Small intestine (tissue), 16 donors: ENCODE measurements at places on chromosomes 13 and 19. TPM values are rescaled to one million over a fixed set of nuclear protein-coding genes. Genes with fewer than 3 reads are reported as not detected.

Gene ZIC2
- polyA plus RNA-seq, result not detected

Gene NCR1
- 0.16 TPM for polyA plus RNA-seq

Gene WTIP
- 3.8 TPM for polyA plus RNA-seq

Gene SYCN
- polyA plus RNA-seq, result not detected

Gene FUT3
- 50.1 TPM for polyA plus RNA-seq

Gene C5AR1
- 8.6 TPM for polyA plus RNA-seq

- H3K4me1 ChIP-seq, result no peaks in the 10 kb centered on the region
- no peak for DNase-seq
- H3K27me3 ChIP-seq, result no peaks in the 10 kb centered on the region
- no peak overlapping the region for H3K27ac ChIP-seq
- no peaks in the 10 kb centered on the region for H3K36me3 ChIP-seq
Observed at GRCh38 chr13:98900442-98900841, 77.4 kb downstream of the DOCK9 start.

DNA sequence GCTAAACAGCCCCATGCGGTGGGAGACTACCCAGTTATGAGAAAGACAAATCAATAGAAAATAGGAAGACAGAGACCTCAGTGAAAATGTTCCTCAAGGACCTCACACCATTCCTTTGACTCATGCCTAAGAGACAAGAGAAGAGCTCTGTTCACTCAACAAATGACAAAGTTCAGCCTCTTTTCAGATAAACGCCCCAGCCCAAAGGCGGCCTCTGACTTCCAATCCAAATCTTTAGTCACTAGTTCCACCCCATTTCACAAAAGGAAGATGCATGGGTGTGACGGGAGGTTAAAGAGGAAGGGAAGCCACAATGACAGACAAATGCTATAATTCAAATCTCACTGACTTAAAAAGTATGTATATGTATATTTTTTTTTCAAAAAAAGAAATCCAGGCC is 8.1 kb downstream of the CARS2 start:
- H3K36me3 ChIP-seq, result peaks cover 20% of the 10 kb centered on the region
- H3K4me1 ChIP-seq, result no peaks in the 10 kb centered on the region
- H3K27me3 ChIP-seq, result no peaks in the 10 kb centered on the region
- H3K27ac ChIP-seq, result no peak overlapping the region

DNA sequence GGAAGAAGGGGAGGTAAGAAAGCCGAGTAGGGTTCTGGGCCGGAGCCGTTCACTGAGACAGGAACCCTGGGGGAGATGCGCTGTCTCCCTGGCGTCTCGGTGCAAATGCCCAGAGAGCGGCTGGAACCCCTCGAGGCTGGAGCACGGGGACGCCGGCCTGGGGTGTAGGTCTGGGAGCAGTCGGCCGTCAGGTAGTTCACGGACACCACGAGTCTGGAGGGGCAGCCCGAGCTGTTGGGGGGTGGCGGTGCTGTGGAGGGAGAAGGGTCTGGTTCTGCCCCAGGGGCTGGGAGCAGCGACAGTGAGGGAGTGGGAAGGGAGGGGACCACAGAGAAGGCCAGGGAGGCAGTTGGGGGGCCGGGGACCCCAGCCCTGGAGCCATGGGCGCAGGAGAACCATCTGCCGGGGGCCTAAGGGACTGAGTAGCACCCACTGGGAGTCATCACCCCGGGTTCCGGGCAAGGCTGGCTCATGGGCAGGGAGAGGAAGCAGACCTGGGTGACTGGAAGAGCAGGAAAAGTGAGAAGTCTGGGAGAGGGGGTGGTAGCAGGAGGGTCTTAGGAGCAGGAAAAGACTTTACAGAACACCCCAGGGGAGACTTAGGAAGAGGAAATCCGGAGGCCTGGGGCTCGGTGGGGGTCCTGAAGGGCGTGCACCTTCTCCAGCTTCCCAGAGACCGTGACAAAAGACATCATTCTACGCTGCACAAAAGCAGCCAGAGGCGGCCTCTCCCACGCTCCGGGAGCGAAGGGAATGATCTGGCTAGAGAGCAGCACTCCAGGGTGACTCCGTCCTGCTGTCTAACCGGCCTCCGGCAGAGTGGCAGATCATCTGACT is 173.1 kb upstream of the SOX1 start:
- no peaks in the 10 kb centered on the region for H3K4me1 ChIP-seq
- H3K36me3 ChIP-seq, result no peaks in the 10 kb centered on the region
- peaks cover 24% of the 10 kb centered on the region for H3K27me3 ChIP-seq

DNA sequence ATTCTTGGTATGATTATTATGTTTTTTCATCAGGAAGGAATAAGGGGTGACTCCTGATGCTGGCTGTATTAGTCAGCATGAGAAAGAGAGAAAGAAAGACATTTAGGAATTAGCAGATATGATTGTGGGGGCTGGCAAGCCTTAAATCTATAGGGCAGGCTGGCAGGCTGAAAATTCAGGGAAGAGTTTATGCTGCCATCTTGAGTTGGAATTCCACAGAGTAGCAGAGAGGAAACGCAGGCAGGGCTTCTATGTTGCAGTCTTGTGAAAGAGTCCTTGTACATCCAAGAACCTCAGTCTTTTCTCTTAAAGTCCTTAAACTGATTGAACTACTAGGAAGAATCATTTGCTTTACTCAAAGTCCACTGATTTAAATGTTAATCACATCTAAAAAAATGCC is 262.7 kb upstream of the SLC10A2 start:
- no peaks in the 10 kb centered on the region for H3K36me3 ChIP-seq
- no peaks in the 10 kb centered on the region for H3K4me1 ChIP-seq
- no peaks in the 10 kb centered on the region for H3K27me3 ChIP-seq
- H3K4me3 ChIP-seq, result no peak overlapping the region

GRCh38 chr13:30429721-30430694 is 7.7 kb downstream of the UBE2L5 start:
- H3K27ac ChIP-seq, result no peak overlapping the region
- no peaks in the 10 kb centered on the region for H3K4me1 ChIP-seq
- H3K4me3 ChIP-seq, result no peak overlapping the region
- H3K36me3 ChIP-seq, result no peaks in the 10 kb centered on the region

DNA sequence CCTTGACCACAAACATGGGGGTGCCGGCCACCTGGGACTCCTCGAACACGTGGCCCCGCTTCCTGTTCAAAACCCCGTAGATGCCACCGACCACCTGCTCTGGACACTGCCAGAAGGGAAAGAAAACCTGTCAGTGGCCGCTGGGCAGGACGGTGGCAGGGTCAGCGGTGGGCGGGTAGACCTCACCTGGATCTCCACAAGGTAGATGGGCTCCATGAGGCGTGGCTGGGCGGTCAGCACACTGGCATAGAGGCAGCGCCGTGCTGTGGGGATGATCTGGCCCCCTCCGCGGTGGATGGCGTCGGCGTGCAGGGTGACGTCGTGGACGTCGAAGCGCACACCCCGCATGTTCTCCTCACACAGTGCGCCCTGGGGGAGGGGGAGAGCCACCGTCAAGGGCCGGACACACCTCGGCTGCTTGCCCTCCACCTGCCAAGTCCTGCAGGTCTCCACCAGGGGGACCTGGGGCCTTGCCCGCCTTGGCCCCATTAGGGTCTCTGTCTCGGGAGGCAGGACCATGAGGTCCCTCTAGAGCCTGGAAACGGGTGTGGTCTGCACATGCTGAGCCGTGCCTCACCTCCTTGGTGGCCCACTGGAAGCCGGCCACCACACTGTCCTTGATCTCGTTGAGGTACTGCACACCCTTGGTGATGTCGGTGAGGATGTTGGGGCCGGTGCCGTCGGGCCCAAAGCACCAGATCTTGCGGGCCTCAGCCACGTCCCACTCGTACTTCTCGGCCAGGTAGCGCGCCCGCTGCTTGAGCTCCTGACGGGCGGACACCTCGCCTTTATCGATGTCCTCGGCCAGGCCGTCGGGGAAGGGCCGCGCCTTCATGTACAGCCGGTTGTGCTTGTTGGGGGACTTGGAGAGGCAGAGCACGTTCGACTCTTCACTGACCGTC is 6.6 kb upstream of the DAPK3 start:
- DNase-seq, result no peak
- peaks cover 54% of the 10 kb centered on the region for H3K36me3 ChIP-seq
- no peak overlapping the region for H3K27ac ChIP-seq
- H3K27me3 ChIP-seq, result no peaks in the 10 kb centered on the region

DNA sequence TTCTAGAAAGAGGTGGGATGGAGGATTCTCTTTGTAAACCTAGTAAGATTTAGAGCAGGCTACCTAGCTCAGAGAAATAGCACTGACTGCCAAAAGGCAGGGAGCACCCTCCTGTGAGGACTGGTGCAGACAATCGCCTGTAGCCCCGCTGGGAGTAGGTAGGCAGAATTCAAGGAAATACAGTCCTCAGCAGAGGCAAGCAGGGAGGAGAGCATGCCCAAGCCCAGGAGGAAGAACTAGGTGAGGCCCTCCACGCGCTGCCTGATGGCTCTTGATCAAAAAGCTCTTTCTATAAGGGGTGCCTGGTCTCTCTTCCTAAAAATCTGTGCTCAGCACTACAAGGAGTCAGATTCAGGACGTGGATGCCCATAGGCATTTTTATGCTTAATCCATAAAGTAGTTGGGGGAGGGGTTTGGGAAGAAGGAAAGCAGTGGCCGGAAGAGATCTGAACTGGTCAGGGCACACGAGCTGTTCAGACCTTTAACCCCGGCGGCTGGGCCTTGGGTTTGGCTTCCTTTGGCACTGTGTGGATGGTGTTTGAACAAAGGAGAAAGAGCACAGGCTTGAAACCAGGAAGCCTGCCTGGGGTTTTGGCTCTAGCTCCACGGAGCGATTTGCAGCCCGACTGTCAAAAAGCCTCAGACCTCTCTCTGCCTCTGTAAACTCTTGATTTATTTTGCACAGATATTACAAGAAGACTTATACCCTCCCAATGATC is 320.6 kb downstream of the FOXO1 start:
- H3K36me3 ChIP-seq, result no peaks in the 10 kb centered on the region
- DNase-seq, result no peak
- peaks cover 10% of the 10 kb centered on the region for H3K4me1 ChIP-seq
- no peak overlapping the region for H3K27ac ChIP-seq

GRCh38 chr19:51282335-51282734 is 29.1 kb upstream of the IGLON5 start:
- H3K4me3 ChIP-seq, result no peak overlapping the region
- no peaks in the 10 kb centered on the region for H3K4me1 ChIP-seq
- DNase-seq, result no peak
- no peak overlapping the region for H3K27ac ChIP-seq
- H3K36me3 ChIP-seq, result no peaks in the 10 kb centered on the region

GRCh38 chr19:42420055-42420544 is 7.1 kb downstream of the LIPE start:
- peak; percentile 64 for DNase-seq
- H3K27ac ChIP-seq, result peak overlapping the region; percentile 42
- no peaks in the 10 kb centered on the region for H3K36me3 ChIP-seq
- H3K27me3 ChIP-seq, result no peaks in the 10 kb centered on the region
- no peak overlapping the region for H3K4me3 ChIP-seq
- peaks cover 39% of the 10 kb centered on the region for H3K4me1 ChIP-seq

DNA sequence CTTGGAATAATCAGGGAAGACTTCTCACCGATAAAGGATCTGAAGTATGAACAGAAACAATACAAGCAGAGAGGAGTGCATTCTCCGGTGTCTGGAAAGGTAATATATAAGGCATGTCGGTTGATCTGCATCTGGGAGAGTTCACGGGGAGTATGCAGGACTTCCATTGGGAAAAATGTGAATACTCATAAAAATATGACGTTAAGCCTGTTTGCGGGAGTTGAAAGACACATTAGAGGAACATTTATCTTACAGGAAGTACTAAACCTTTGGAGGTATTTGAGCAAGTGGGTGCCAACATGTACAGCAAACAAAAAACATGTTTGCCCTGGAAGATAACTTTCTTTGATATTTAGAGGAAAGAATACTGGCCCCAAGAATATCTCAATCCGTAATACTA is 286.8 kb downstream of the SLITRK6 start:
- H3K27me3 ChIP-seq, result no peaks in the 10 kb centered on the region
- DNase-seq, result peak; percentile 1
- H3K27ac ChIP-seq, result no peak overlapping the region
- no peaks in the 10 kb centered on the region for H3K36me3 ChIP-seq
- H3K4me1 ChIP-seq, result no peaks in the 10 kb centered on the region

GRCh38 chr19:10144361-10144760 is 24.7 kb upstream of the EIF3G start:
- H3K4me3 ChIP-seq, result no peak overlapping the region
- no peaks in the 10 kb centered on the region for H3K27me3 ChIP-seq
- H3K4me1 ChIP-seq, result no peaks in the 10 kb centered on the region
- no peak for DNase-seq
- peaks cover 82% of the 10 kb centered on the region for H3K36me3 ChIP-seq

- no peaks in the 10 kb centered on the region for H3K27me3 ChIP-seq
- DNase-seq, result no peak
- no peaks in the 10 kb centered on the region for H3K36me3 ChIP-seq
- no peak overlapping the region for H3K27ac ChIP-seq
- no peak overlapping the region for H3K4me3 ChIP-seq
- H3K4me1 ChIP-seq, result no peaks in the 10 kb centered on the region
Observed at GRCh38 chr13:85632526-85633195, 166.6 kb downstream of the SLITRK6 start.

DNA sequence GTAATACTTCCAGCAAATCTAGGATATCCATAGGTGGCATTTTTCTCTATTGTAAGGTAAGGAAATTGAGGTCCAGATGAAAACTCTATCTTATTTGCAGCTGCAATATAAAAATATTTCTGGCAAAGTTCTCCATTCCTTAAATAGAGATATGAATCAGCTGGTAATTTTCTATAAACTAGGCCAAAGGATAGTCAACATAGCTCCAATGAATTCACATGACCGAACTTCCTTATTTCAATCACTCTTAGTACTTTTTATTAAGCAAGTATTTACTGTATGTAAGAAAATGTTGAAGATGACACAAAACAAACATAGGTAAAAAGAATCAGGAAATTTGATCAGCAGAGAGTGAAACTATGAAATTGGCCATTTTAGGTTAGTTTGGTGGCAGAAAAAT is 13.0 kb upstream of the LCP1 start:
- no peak overlapping the region for H3K27ac ChIP-seq
- no peak overlapping the region for H3K4me3 ChIP-seq
- no peaks in the 10 kb centered on the region for H3K36me3 ChIP-seq
- H3K4me1 ChIP-seq, result no peaks in the 10 kb centered on the region
- no peaks in the 10 kb centered on the region for H3K27me3 ChIP-seq

DNA sequence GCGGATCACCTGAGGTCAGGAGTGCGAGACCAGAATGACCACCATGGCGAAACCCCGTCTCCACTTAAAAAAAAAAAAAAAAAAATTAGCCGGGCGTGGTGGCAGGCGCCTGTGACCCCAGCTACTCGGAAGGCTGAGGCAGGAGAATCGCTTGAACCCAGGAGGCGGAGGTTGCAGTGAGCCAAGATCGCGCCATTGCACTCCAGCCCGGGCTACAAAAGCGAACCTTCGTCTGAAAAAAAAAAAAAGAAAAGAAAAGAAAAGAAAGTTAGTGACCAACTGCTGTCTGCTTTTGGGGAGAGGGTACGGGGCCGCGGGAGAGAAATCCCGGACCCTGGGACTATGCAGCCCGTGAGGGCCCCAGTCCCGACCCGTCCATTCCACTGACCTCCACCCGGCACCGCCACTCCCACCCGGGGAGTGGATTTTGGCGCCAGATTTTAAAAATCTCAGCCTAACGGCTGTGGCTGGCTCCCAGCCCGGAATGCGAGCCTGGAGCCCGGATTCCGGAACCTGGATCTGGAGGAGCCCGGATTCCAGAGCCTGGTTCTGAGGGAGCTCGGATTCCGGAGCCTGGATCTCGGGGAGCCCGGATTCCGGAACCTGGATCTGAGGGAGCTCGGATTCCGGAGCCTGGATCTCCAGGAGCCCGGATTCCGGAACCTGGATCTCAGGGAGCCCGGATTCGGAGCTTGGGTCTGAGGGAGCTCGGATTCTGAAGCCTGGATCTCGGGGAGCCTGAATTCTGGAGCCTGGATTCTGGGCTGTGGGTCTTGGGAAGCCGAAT is 6.1 kb upstream of the LMNB2 start:
- H3K27me3 ChIP-seq, result no peaks in the 10 kb centered on the region
- H3K4me3 ChIP-seq, result peak overlapping the region; percentile 60
- no peak overlapping the region for H3K27ac ChIP-seq
- no peaks in the 10 kb centered on the region for H3K4me1 ChIP-seq
